ENCODE measurements at places on chromosomes 5 and 9.

GRCh38 chr9:115157245-115157674, 39.3 kb upstream of the TNC start:
- DNase-seq: peak; percentile 85

- DNase-seq: no peak
Measured at GRCh38 chr9:79208791-79209396, 362.9 kb upstream of the TLE4 start.

DNA sequence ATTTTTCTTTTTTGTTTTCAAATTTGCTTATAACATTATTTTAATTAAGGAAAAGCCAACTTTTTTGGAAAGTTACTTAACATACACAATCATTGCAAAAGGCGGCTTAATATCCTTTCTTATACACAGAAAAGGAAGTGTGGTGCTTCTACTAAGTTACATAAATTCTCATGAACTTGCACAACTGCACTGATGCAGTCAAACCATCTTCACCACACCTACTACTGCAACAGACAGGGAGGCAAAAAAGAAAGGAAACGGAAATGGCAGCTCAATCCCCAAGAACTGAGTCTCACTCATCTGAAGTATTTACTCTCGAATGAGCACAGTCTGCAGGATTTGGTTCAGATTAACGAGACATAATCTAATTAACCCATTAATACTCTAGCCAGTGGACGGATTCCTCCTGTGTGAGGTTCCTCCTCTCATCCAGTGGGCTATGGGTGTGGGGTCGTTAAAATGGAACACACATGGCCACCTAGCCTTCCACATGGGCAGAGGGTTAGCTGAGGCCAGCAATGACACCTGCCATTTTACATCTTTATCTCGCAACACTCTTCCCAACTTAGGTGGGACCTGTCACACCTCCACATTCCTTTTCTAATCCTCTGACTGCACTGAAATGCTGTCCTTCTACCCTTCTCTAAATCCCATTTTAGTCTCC, 30.0 kb downstream of the GOLM1 start:
- no peak for DNase-seq

DNA sequence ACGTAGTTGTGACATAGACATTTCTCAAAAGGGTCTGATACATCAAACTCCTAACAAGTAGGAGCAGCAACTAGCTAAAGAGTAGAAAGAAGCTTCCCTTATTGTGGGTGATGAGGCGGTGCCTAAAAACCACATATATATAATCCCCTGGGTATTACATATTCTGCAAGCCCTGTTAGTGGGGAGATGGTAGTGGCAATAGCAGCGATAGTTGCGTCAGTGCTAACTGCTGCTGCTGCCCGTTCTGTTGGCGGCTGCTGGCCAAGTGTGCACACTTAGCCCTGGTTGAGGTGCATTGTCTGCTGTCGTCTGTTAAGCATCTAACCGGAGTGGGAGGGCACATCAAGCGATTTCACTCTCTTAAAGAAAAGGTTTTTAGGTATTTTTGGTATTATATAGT, 35.8 kb downstream of the VLDLR start:
- DNase-seq: no peak

DNA sequence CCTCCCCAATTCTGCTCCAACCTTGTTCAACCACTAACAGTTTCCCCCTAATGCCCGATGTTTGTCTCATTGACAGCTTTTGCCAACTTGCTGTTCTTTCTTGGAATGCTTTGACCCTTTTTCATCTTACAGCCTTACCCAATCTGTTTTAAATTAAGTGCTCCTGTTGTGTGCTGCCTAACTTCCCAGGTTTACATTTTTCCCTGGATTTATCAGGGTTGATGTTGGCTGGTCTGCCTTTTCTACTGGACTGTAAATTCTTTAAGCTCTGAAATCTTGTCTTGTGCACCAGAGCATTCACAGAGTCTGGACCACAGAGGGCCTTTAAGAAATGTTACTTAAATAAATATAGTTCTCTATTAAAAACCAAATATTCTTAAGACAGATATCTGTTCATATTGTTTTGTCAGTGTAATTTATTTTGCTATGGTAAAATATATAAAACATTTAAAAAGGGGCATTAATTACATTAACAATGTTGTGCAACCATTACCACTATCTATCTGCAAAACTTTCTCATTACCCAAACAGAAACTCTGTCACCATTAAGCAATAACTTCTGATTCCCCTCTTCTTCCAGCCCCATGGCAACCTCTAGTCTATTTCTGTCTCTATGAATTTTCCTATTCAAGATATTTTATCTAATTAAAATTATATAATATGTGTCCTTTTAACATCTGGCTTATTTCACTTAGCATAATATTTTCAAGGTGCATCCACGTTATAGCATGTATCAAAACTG, 73.0 kb downstream of the OSTF1 start:
- peak; percentile 62 for DNase-seq

DNA sequence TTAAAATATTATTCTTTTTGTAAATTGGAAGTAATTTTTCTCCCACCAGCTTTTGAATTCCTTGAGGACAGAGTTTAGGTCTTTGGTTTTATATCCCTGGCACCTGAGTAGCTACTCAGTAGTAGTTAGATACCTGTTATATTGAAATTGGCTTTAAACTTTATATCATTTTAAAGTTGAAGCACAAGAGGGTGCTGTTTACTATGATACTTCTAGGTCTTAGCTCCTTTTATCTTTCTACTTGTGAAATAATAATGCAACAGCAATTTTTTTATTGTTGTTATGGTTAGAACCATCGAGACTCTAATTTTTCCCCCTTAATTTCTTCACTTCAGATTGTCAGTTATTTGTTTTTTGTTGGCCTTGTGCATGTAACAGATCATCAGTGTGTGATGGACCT, 46.3 kb downstream of the AP3S1 start:
- DNase-seq: peak; percentile 68

- peak; percentile 92 for DNase-seq
Measured at GRCh38 chr5:54643685-54644106, 126.1 kb downstream of the SNX18 start.

DNA sequence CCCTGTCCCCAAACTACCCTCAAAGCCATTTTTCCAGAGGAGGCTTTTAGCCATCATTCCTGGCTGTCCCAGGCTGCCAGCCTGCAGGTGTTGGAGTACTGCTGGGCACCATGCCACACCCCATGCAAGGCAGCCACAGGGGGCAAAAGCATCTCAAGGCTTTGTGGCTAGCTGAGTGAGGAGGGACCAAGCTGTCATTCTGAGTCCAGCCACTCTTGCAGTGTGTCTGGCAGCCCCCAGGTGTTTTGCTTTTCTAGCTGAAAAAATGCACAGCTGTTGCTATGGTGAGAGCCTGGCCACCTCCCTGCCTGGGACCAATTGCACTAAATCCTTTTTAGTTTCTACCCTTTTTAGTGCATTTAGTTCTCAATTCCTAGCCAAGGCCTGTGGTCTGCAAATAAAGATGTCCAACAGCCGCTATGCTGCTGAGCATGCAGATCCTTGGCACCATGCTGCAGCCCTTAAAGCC, 50.4 kb upstream of the PTGS1 start:
- DNase-seq: no peak

GRCh38 chr5:60521376-60522291, 178.3 kb downstream of the DEPDC1B start:
- no peak for DNase-seq

GRCh38 chr5:159444441-159445082, 114.3 kb upstream of the IL12B start:
- peak; percentile 75 for DNase-seq

DNA sequence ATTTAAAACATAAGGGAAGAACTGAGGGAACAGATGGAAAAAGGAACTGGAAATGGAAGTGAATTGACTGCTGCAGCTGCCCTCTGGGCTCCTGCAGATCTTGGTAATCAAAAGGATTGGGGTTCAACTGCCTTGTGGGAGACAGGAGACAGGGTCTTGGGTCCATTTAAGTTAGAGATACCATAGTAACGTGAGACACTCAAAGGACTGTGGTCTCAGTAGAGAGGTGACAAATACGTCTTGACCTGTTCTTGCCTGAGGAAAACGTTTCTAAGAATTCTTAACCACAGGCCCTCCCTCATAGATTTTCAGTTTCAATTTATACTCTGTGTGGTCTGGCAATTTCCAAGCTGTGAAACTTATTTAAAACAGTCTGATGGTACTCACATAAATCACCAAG, 100.8 kb upstream of the DHFR start:
- DNase-seq: no peak

GRCh38 chr5:34847056-34847455, 8.1 kb downstream of the TTC23L start:
- no peak for DNase-seq

DNA sequence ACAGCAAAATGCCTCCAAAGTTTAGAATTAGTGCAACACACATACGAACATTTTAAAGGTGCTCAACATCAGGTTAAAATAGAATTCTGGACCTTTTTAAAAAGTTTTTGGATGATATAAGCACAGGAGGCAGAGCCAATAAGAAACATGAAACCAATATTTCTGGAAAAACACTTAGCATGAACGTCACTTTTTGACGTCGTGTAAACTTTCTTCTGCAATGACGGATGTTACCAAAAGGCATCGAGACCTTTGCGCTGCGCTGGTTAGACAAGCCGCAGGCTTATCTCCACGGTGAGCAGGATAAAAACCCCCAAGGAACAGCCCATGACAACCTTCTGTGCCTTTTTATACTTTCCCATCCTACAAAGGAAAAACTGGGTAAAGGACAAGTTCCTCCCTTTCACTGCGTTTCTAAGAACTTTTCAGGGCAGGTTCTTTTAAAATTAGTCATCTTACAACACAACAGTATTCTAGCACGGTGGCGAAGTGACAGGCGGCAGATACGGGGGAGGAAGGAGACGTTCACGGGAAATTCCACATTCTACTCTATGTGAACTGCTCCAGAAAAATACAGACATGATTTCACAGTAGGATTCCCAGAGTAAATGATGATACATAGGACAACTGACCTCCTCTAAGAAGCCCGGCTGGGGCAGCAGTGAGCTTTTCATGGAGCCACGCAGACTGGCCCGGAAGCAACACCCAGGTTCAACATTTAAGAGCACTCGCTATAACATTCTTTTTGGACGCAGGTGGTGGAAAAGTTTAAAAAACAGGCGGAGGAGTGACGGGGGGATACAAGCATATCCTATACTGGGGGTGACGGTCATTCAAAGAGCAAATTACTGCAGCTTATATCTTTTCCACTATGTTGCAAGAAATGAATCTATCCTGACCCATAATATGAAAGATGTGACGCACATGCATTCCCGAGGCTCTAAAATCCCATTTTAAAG, 52.4 kb downstream of the USP20 start:
- DNase-seq: peak; percentile 67

- DNase-seq: no peak
Measured at GRCh38 chr9:108709997-108710396, 145.8 kb downstream of the ACTL7B start.

- no peak for DNase-seq
Measured at GRCh38 chr5:44454002-44454401, 64.8 kb upstream of the FGF10 start.

- no peak for DNase-seq
Measured at GRCh38 chr5:14213813-14214585, 70.9 kb downstream of the TRIO start.

DNA sequence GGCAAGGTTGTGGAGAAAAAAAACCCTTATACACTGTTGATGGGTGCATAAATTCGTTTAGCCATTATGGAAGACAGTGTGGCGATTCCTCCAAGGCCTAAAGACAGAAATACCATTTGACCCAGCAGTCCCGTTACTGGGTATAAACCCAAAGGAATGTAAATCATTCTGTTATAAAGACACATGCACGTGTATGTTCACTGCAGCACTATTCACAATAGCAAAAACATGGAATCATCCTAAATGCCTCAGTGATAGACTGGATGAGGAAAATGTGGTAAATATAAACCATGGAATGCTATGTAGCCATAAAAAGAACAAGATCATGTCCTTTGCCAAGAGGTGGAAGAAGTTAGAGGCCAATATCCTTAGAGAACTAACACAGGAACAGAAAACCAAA, 119.9 kb upstream of the PRR16 start:
- no peak for DNase-seq

All from fibroblast of the aortic adventitia (primary cell).